ENCODE measurements at places on chromosomes 7 and 10. TPM values are rescaled to one million over a fixed set of nuclear protein-coding genes. Genes with fewer than 3 reads are reported as not detected.

The OR13A1 gene
- not detected for total RNA-seq

The CFTR gene
- total RNA-seq: 267 TPM

GRCh38 chr10:124566981-124567835 is 105.6 kb downstream of the LHPP start:
- no peak overlapping the region for H3K27ac ChIP-seq
- peaks cover 17% of the 10 kb centered on the region for H3K27me3 ChIP-seq
- no peaks in the 10 kb centered on the region for H3K36me3 ChIP-seq
- no peaks in the 10 kb centered on the region for H3K4me1 ChIP-seq
- DNase-seq: no peak

DNA sequence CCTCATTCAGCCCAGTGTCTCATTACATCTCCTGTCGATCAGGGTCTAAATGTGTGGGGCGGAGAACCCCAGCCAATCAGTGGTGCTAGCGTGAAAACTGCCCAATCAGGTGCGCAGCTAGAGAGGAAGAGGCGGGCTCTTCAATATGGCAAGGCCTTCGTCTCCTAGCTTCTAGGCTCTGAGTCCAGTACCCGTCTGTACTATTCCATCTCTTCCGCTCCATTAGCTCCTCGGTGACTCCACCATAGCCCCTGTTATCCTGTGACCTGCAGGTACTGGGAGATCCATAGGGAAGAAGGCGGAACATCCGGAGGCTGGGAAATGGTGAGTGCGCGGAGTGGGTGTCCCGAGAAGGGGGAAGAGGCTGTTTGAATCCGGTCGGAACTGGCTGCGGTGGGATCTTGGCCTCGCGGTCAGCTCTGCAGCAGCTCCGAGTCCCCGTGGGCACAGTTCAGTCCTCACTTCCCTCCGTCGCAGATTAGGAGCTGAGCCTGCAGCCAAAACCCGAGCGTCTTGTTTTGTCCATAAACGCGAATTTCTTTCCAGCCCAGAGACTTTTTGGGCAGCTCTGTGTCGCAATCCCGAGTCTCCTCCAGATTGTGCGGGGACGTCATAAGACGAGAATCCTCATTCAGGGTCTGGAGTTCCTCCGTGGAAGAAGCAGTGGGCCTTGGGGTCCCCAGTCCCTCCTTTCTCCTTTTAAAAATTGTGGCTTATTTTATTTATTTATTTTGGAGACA is at the start of gene ZNF727:
Gene ZNF727, plus strand, starts transcription at position 134 of the 740 bp plus-strand sequence. Its CDS starts 188 bp downstream, at position 322.
- no peak within 1 kb of the TSS for H3K27ac ChIP-seq
- no peaks in the 10 kb centered on the region for H3K4me1 ChIP-seq
- DNase-seq: no peak

GRCh38 chr7:110918949-110919548 is 171.9 kb upstream of the LRRN3 start:
- no peaks in the 10 kb centered on the region for H3K36me3 ChIP-seq
- no peak overlapping the region for H3K27ac ChIP-seq
- no peaks in the 10 kb centered on the region for H3K27me3 ChIP-seq
- no peak overlapping the region for H3K4me3 ChIP-seq
- peaks cover 7% of the 10 kb centered on the region for H3K4me1 ChIP-seq

DNA sequence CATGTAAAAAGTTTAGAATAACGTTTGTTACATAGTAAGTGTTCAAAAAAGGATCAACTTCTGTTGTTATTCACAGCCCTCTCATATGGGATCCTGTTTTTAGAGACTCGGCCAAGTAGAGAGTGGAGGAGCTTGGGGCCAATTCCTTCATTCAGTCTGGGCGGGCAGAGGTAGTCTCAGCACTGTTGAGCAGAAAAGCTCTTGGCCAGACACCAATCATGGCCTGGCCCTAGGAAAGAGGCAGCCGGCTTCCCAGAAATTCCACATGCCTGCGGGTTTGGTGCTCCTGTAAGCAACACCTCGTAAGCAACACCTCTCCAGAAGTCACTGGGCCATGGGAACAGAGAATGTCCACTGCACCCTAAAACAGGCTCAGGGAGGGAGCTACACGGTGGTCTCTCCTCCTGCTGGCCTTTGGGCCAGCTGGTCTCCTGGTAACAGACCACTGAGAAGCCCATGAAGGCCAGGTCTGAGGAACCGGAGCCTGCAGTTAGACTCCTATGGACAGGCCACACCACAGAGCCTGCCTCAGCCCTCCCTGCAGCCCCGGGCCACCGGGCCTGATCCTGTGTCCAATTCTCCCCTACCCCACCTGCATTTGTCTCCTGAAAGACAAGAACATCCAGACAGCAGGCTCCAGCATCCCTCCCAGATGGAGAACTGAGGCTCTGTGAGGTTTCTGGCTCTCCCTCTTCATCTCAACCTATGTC is 149.1 kb downstream of the GRID1 start:
- DNase-seq: no peak
- no peaks in the 10 kb centered on the region for H3K36me3 ChIP-seq
- H3K27ac ChIP-seq: no peak overlapping the region
- H3K4me1 ChIP-seq: no peaks in the 10 kb centered on the region
- no peak overlapping the region for H3K4me3 ChIP-seq

The STYXL1 gene
- total RNA-seq: 46.2 TPM

The CALML3 gene
- total RNA-seq: not detected

GRCh38 chr10:115065801-115066200 is 27.4 kb upstream of the ATRNL1 start:
- H3K27me3 ChIP-seq: peaks cover 31% of the 10 kb centered on the region
- no peak overlapping the region for H3K27ac ChIP-seq
- H3K4me1 ChIP-seq: peaks cover 8% of the 10 kb centered on the region
- no peaks in the 10 kb centered on the region for H3K36me3 ChIP-seq

DNA sequence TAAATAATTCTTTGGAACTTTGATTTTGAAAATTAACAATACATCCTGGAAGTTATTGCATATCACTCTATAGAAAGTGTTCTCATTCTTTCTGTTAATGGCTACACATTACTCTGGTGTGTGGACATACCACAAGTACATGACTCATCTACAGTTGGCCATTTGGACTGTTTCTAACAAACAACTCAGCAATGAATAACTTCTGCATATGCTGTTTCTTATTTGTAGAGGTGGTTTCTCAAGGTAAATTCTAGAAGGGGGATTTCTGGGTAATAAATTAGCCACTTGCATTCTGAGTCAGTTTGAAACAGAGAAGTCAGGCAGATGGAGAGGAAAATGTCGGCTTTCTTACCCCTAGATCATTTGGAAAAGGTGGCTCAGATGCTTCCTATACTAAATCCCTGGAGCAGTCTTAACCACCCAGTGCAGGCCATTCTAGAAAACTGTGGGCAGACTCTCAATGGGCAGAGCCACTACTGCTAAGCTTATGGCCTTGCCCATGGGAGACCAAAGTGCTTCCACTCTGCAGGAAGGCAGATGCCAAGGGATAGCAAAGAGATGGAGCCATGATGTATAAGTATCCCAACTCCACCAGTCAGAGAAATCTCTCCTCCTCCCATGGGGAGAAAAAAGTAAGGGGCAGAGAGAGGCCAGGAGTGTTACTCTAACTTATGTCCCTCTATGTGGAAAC is 194.0 kb upstream of the PLPP4 start:
- no peak overlapping the region for H3K27ac ChIP-seq
- peaks cover 30% of the 10 kb centered on the region for H3K27me3 ChIP-seq
- no peak overlapping the region for H3K4me3 ChIP-seq

The SPDYE6 gene
- not detected for total RNA-seq

- H3K27me3 ChIP-seq: peaks cover 19% of the 10 kb centered on the region
- no peak overlapping the region for H3K4me3 ChIP-seq
- peaks cover 22% of the 10 kb centered on the region for H3K36me3 ChIP-seq
Measured at GRCh38 chr10:22005763-22006162, 2.2 kb upstream of the DNAJC1 start.

The GRM3 gene
- not detected for total RNA-seq

DNA sequence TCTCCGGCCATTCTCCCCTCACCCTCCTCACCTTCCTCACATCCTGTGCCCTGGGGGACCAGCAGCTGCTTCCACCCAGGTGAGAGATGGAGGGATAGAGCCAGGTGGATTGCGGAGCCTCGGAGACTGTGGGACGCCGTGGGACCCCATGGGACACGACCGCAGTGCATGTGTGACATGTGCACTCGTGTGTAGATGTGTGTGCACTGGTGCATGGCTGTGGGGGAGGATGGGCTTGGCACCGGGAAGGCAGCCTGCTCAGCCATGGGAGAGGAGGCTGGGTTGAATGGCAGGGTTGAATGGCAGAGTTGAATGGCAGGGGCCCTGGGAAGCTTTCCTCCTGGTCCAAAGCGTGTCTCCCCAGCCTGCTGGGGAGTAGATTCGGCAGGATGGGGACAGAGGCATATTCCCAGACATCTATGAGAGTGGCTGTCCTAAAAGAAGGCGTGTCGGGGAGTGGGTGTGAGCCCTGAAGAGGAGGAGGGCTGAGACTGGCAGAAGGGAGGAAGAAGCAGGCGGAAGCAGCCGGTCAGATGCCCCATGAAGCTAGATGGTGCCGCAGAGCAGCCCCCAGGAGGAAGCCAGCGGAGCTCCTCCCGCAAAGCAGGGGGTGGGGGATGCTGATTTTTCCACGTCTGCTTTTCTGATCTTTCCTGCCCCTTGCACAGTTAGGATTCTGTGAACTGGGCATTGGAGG is 815 bp downstream of the GIMAP8 start:
- H3K36me3 ChIP-seq: no peaks in the 10 kb centered on the region
- peaks cover 66% of the 10 kb centered on the region for H3K27me3 ChIP-seq
- no peak for DNase-seq
- H3K4me1 ChIP-seq: peaks cover 8% of the 10 kb centered on the region
- H3K27ac ChIP-seq: no peak overlapping the region

DNA sequence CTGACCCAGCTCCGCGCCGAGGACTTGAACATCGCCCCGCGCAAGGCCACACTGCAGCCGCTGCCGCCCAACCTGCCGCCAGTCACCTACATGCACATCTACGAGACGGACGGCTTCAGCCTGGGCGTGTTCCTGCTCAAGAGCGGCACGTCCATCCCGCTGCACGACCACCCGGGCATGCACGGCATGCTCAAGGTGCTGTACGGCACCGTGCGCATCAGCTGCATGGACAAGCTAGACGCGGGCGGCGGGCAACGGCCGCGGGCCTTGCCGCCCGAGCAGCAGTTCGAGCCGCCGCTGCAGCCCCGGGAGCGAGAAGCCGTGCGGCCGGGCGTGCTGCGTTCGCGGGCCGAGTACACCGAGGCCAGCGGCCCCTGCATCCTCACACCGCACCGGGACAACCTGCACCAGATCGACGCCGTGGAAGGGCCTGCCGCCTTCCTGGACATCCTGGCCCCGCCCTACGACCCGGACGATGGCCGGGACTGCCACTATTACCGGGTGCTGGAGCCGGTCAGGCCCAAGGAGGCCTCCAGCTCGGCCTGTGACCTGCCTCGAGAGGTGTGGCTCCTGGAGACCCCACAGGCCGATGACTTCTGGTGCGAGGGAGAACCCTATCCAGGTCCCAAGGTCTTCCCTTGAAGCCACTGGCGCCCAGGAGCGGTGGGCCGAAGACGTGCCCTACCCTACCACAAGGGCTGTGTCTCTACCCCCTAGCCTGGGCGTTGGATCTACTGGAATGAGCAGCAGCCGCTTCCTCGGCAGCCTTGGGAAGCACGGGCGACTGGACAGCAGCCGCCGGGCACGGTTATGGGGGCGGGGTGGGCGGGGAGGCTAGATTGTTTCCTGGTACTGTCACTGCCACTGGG is 945 bp downstream of the ADO start:
- peaks cover 8% of the 10 kb centered on the region for H3K27me3 ChIP-seq
- H3K36me3 ChIP-seq: peaks cover 31% of the 10 kb centered on the region
- H3K4me3 ChIP-seq: peak overlapping the region; percentile 92

DNA sequence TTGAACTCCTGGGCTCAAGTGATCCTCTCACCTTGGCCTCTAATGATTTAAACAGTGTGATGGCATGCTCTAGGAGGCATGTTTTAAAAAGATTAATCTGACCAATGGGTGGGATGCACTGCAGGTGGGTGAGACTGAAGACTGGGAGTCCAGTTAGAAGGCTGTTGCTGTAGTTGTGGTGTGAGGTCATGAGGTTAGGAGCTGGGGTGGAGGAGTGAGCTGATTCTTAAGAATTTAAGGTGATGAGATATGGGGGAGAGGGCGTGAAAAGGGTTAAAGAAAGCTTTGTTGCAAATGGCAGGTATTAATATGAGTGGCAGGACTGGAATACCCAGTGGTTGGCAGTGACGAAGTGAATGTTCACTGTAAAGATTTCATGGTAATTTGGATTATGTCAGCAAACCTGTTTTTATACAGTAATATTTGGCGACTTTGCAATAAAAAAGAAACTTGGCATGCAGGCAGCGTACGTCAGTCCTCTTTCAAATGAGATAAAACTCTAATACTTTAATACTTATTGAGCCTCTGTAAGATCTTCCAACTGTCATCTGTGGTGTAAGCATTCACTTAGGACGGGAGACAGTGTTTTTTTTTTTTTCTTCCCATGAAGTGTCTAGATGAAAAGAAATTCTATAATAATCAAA is 72.8 kb upstream of the MTPN start:
- H3K27me3 ChIP-seq: peaks cover 3% of the 10 kb centered on the region
- no peak overlapping the region for H3K27ac ChIP-seq
- H3K4me3 ChIP-seq: no peak overlapping the region

DNA sequence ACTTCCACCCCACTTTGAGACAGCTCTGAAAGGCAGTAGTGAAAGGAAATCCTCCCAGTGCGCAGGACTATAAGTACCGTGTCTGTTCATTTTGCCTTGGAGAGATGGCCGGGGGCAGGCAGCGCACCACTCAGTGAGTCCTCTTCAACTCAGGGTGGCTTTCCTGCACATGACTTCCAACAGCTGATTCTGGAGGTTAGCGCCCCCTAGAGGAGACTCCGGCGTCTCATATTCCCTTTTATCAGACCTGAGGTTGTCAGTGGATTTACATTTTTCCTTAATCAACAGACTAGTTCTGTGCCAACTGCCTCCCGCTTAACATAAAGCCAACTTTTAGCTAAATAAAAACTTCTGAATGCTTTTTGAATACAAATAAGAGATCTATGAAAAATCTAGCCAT is 101.0 kb downstream of the HERPUD2 start:
- H3K4me1 ChIP-seq: no peaks in the 10 kb centered on the region
- peak; percentile 24 for DNase-seq
- H3K36me3 ChIP-seq: no peaks in the 10 kb centered on the region
- no peak overlapping the region for H3K4me3 ChIP-seq
- H3K27me3 ChIP-seq: peaks cover 21% of the 10 kb centered on the region

DNA sequence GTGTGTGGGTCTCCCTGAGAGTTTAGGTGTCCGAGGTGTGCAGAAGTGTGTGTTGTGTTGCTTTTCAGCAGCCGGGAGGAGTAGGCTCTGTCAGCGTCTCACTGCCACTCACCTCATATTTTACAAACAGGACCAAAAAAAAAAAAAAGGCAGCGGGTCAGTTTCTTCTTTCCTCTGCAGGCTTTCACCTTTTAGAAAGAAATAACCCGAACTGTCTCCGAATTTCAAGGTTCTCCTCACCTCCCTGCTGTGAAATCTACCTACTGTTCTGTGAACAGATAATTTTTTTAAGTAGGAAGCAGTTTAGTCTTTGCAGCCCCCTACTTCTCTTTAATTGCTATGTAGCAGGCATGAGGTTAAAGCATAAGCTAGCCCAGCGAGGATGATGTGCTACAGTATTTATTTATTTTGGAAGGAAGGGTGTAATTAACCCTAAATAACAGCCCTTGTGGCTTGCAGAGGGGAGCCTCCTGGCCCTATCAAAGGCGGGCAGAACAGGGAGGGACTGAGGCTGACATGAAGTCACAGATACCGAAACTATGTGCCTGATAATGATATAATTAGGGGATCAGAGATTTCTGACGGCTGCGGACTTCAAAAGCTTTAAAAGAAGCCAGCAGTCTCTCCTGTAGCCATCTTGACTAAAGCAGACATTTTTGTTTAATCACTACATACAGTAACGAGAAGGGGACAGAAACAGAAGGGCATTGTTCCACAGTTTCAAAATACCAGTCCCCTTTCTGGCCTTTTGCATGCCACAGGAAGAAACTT is 1.6 kb downstream of the BAMBI start:
- peaks cover 24% of the 10 kb centered on the region for H3K4me1 ChIP-seq
- DNase-seq: no peak
- peak overlapping the region; percentile 88 for H3K4me3 ChIP-seq
- H3K27ac ChIP-seq: peak overlapping the region; percentile 84
